Subcutaneous adipose tissue (tissue), 4 donors: ENCODE measurements at places on chromosomes 1 and 21. TPM values are rescaled to one million over a fixed set of nuclear protein-coding genes. Genes with fewer than 3 reads are reported as not detected.

The NFIA gene
- total RNA-seq: 90.9 TPM

The CTH gene
- total RNA-seq: 9.7 TPM

The FOXD2 gene
- total RNA-seq: 0.17 TPM

The BEST4 gene
- total RNA-seq: not detected

The MAP3K21 gene
- 1.3 TPM for total RNA-seq
